ENCODE measurements at places on chromosomes 16 and 17. TPM values are rescaled to one million over a fixed set of nuclear protein-coding genes. Genes with fewer than 3 reads are reported as not detected.

- no peak for DNase-seq
Observed at GRCh38 chr17:39928858-39929645, 1.5 kb downstream of the LRRC3C start.

The NCBP3 gene
- 17.1 TPM for total RNA-seq

GRCh38 chr17:7328840-7329373, at the start of gene NEURL4:
TSS of gene NEURL4 (minus strand) at chr17:7329335. CDS start at chr17:7329312, 23 bp downstream.
- no peak for DNase-seq

DNA sequence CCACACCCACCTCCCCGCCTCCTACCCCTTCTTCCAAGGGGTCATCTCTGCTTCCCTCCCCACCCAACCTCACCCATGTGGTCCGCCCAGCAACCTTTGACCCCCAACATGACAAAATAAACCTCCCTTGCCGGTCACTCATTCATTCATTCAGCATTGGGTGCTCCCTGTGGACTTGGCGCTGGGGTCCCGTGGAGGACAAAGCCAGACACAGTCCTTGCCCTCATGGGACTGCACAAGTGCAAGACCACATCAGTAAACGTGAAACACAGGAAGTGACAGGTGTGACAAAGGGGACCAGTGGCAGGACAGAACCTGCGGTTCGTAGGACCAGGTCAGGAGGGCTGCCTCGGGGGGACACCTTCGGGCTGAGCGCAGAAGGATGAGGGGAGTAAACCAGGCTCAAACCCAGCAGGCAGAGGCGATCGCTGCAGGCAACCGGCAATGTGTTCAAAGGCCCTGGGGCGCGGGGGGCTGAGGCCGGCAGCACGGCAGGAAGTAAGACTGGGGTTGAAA, 185.4 kb downstream of the SEC14L1 start:
- no peak for DNase-seq

GRCh38 chr17:76498876-76499251, 2.4 kb downstream of the RHBDF2 start:
- DNase-seq, result no peak

DNA sequence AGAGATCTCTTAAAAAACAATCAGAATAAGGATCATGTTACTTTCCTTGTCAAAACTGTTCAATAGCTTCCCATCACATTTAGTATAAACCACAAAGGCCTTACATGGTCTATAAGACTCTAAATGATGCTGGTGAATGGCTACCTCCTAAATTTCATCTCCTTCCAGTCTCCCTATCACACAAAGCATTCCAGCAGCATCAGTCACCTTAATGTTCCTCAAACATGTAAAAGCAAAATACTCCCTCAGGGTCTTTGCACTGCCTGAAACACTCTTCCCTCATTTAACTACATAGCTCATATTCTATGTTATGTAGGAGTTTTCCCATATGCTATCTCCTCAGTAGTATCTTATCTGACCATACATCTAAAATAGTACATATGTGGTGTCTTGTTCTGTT, 53.5 kb upstream of the INTS2 start:
- no peak for DNase-seq

GRCh38 chr16:10646581-10647263, 48.0 kb downstream of the TEKT5 start:
- no peak for DNase-seq

DNA sequence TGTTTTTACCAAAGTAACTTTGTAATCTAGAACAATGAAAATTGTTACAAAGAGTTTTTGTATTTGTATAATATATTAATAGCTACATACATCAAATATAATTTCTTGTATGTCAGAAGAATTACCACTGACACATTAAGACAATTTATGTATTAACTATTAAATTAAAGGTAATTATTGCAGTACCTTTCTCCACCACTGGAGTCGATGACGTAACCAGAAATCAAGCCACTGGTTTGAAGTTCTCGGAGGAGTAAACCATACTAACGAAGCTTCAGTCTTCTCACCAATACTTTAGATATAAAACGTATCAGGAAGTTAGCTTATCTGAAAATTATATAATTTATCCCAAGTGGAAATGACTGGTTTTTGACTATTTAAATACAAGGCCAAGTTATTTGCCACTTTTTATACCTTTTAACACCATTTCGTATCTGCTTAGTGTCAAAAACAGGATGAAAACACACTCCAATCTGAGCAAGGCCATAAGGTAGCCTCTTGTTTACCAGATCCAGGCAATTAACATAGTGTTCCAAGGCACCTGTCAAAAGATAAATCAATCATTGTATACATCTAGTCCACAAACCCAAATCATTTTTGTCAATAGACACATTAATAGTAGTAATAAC, 4.3 kb downstream of the POLG2 start:
- DNase-seq, result no peak

DNA sequence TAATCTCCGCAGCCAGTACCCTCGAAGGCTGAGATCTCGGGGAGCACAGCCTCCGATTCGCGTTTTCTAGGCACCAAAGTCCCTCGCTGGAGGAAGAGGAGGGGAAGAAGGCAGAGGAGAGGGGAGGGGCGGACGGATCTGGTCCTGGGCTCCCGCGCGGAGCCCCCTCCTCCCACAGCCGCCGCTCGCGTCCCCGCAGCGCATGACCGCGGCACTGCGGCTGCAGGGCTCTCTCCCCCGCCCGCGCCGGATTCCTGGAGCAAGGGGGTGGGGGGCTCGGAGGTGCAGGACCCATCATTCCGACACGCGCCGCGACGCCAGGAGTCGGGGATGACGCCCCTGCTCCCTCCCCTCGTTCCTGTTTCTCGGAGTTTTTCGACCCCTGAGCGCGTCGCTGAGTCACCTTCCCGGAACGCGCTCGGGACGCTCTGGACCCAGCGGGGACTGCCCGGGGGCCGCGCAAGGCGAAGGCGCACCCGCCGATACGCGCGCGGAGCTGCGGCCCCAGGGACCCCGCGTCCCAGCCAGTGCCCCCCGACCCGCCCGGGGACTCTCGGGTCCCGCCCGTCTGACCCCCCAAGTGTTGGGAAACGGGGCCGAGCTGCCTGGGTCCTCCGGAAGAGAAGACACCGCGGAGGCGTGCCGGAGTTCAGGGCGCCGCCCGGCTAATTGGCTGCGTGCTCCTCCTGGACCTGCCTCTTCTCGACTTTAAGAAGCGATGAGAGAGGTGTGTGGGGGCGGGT, 1.4 kb upstream of the SPHK1 start:
- peak; percentile 64 for DNase-seq

DNA sequence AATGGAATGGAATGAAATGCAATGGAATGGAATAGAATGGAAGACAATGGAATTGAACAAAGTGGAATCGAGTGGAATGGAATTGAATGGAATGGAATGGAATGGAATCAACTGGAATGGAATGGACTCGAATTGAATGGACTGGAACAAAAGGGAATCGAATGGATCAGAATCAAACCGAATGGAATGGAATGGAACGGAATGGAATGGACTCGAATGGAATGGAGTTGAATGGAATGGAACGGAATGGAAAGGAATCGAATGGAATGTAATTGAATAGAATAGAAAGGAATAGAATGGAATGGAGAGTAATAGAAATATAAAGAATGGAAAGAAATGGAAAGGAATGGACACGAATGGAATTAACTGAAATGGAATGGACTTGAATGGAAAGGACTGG, 475.2 kb upstream of the WSB1 start:
- DNase-seq, result peak; percentile 30

The CLDN9 gene
- 0.05 TPM for total RNA-seq

The YBX2 gene
- 0.61 TPM for total RNA-seq

- no peak for DNase-seq
Observed at GRCh38 chr17:7553356-7553755, 4.5 kb downstream of the TNFSF12 start.

- no peak for DNase-seq
Observed at GRCh38 chr16:78396046-78396445, 296.6 kb downstream of the WWOX start.

The FOXN1 gene
- not detected for total RNA-seq

DNA sequence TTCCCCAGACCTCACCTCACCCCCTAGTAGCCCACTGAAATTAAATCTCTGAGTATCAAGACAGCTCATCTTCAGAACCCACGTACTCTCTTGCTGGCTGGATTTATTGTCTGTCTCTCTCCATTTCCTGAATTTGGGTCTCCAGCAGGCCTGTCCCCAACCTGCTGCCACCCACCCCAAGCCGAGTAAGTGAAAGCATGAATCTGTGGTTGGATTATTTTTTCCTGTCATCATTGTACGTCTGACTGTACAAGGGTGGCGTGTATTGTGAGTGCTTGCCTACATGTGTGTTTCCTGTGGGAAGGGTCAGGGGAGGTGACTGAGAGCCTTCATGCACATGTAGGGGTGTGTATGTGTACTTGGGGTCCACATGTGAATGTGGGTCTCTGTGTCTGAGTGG, 5.4 kb downstream of the TNP2 start:
- no peak for DNase-seq

DNA sequence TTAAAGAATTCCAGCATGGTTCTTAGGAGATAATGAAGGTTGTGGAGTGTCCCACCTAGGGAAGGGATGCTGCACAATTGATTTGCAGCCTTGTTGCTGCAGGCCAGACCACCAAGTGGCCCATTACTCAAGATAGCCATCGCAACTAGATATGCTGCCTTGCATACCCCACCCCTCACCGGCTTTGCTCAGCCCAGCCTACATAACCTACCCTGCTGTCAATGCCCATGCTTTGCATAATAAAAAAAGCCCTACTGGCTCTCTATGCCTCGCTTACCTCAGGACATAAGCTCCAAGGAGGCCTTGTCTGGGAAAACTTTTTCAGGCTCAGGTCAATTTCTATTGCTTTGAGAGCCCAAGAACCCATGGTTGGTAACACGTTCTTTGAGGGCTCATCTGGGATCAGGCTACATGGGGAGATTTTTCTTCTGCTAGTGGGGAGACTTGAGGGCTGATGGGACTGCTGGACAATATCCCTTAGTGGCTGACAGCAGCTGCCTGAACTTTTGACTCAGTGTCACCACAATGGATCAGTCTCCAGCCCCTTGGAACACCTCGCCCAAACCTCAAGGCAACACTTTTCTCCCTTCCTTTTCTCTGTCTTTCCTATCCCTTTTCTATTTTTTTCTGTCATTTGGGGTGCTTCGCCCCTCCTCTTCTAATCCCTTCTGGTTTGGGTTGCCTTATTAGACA, 38.3 kb downstream of the SCPEP1 start:
- DNase-seq, result no peak

DNA sequence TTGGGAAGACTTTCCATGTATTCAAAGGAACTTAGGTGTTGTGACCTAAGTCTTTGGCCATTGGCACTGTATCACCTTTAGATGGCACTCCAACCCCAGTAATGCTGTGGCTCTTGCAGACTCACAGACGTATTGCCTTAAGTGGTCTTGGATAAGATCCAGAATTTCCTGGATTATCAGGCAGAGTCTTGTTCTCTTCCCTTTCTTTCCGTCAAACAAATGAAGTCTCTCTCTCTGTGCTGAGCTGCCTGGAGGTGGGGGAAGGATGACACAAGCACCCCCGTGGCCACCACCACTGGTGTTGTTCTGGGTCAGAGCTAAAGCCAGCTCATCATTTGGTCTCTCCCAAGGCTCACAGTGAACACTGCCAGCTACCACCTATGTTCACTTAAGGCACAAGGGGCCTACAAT, 789.9 kb upstream of the KIF2B start:
- no peak for DNase-seq

The CRHR1 gene
- not detected for total RNA-seq

The BCL6B gene
- total RNA-seq, result 1.1 TPM

DNA sequence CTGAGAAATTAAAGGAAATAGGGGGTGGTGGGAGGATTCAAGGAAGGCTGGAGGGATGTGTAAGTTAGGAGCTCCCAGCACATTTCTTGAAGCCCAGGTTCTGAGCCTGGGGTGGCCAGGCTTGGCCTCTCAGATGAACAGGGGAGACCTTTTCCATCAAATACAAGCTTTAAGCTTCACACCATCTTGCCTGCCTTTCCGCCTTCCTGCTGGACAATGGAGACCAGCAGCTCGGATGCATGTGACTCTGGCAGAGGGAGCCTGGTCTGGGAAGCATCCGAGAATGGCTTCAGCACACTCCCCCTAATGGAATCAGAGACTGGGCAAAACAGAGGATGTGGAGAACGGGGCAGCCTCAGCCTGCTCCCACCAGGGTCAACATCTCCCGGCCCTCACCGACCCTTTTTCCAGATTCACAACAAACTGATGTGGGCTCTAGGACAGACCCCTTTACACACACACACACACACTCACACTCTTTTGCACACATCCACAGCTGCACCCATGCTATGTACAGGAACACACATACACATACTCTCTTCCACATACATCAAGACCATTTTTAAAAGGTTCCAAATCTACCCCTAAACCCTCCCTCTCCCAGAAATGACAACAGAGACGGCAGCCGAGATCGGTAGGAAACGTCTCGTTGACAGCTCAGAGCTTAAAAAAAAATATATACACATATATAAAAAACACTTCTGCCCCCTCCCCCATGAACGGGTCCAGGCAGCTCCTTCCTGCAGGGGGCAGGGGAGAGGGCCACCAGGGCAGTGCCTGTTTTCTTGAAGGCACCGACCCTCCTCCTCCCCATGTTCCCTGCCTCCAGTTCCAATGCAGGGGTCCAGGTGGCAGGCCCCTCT, 6.5 kb upstream of the ATXN7L3 start:
- no peak for DNase-seq

GRCh38 chr17:81333616-81334368, 38.7 kb upstream of the SLC38A10 start:
- DNase-seq, result no peak

DNA sequence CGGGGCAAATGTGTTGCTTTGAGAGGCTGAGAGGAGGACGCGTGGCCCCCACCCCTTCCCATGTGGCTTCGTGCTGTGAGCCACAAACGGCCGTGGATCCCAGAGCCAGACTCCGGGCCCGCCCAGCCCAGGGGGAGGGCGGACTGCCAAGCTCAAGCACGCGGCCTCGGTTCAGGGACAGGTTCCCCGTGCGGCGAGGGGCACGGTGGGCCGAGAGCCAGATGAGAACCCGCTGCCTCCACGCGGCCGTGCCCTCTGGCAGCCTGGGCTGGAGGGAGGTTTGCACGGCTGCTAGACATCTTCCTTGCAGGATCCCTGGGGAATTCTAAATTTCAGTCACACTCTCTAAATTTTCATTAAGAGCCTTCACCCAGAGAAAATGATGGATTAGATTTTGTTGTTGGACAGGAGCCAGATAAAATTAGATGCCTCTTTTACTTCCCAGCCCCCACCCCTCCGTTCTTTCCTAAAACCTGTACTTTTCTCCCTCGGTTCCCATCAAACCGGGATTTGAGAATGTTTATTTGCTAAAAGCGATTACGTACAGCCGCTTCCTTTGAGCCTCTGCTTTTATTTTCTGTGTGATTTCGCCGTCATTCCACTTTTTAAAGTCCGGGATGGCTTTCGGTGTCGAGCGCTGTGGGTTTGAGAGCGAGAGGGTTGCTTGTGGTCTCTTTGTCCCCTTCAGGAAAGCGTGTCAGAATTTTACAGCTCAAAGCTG, 25.0 kb upstream of the GNG13 start:
- no peak for DNase-seq

The KRT39 gene
- not detected for total RNA-seq
